Fibroblast of gingiva (primary cell): ENCODE measurements at places on chromosomes 1 and 21.
A peak's percentile ranks its signal among the peaks of the same experiment; 100 is the strongest.

GRCh38 chr1:7406641-7407543, 364.2 kb upstream of the VAMP3 start:
- no peak for DNase-seq

- DNase-seq: peak; percentile 41
Measured at GRCh38 chr1:222821239-222821638, 6.4 kb downstream of the DISP1 start.

GRCh38 chr1:172279939-172280636, 140.4 kb upstream of the C1orf105 start:
- no peak for DNase-seq

DNA sequence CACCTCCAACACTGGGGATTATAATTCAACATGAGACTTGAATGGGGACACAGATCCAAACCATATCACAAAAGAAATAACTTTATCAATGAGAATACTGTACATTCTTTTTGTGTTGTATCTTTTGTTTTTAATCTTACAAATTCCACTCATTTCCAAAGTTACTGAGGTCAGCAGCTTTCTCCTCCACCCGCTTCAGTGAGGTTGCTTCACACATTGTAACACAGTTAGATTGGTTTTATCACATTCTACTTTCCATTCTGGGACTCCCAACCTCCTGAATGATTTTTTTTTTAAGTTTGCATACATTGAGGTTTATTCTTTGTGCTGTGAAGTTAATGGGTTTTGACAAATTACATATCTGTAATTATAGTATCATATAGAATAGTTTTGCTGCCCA, 43.8 kb downstream of the DDAH1 start:
- DNase-seq: no peak

GRCh38 chr1:44777969-44778635, 2.8 kb downstream of the RPS8 start:
- no peak for DNase-seq
